ENCODE measurements at places on chromosomes 7 and 10.

GRCh38 chr10:112755446-112756234 lies 194.4 kb upstream of the TCF7L2 start:
- no peak for DNase-seq

DNA sequence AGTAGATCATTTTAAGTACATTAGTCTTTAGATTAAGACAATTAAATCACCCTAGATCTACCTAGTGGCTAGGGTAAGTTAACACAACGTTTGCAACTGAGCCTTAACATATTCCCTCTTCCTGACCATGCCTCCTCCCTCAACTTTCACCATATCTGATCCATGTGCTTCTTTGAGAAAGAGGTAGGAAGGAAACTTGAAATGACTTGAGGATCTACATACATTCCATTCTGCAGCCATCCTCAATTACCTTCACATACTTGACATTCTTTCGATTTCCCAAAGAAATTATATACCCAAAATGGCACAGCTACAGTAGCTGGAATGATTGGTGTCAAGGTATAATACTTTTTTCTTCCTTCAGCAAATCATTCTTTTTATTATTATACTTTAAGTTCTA lies 12.9 kb upstream of the SEPTIN7 start:
- DNase-seq, result no peak

DNA sequence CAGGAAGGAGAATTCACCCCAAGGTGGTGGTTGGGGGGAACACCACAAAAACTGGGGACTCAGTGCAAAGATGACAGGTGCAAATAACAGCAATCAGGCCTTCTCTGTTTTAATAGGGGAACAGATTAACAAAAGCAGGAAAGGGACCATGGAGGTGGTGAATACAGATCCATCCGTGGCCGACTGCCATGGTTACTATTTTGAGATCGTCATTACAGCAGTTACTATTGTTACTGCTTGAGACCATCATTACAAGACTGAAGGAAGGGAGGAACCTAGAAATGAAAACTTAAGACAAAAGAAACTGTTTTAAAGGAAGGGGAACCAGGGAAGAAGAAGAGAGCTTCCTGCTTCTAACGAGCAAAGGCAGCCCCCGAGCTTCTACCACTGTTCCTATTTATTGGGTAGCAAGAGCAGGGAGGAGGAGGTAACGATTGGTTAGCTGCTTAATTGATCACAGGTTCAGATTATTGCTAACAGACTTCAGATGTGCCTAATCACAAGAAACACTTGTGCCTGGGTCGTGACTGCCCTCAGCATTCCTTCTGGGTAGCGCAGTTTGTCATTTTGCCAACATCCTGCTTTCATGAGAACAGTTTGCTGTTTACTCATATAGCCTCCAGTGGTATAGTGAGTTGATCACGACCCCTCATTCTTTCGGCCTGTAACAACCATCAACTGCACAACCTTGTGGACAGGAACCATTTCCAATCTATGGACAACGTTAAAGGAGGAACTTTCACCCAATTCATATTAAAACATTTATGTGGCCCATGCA lies 216.3 kb downstream of the CHCHD3 start:
- no peak for DNase-seq

GRCh38 chr10:3193751-3194150 lies 21.2 kb upstream of the PITRM1 start:
- DNase-seq, result no peak

DNA sequence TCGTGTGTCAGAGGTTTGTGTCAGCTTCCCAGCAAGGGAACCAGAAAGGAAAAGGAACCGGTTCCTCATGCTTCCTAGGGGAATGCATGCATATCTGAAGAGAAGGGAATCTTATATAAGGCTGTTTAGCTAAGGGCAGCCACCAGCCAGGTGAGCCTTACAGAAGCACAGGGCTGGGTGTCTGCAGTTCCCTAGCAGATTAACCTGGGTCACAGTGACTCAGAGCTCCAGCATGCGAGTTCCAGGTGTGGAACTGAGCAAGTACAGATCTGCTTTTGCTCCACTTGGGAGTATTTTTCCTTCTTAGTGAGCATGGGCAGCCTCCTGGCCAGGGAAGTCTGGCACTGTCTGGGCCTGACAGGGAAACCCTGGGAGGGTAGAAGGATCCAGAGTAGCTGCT lies 957 bp upstream of the ANKRD2 start:
- no peak for DNase-seq

DNA sequence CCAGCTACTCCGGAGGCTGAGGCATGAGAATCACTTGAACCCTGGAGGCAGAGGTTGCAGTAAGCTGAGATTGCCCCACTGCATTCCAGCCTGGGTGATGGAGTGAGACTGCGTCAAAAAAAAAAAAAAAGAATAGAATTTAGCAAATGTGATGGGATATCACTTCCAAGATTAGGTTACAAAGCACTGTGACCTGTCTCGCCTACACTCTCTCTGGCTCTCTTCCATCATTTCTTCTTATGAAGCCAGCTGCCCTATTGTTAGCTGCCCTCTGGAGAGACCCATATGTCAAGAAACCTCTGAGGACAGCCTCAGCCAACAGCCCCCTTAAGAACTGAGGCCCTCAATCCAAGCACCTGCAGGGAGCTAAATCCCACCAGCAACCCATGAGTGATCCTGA lies 28.2 kb downstream of the ARHGAP21 start:
- DNase-seq, result no peak

- no peak for DNase-seq
Observed at GRCh38 chr10:43305876-43306275, 39.0 kb upstream of the RASGEF1A start.

GRCh38 chr7:88666626-88667025 lies 92.9 kb upstream of the ZNF804B start:
- no peak for DNase-seq

- no peak for DNase-seq
Observed at GRCh38 chr7:40799493-40800403, 664.9 kb downstream of the SUGCT start.

GRCh38 chr7:106504645-106505044 lies 156.3 kb downstream of the CCDC71L start:
- no peak for DNase-seq

DNA sequence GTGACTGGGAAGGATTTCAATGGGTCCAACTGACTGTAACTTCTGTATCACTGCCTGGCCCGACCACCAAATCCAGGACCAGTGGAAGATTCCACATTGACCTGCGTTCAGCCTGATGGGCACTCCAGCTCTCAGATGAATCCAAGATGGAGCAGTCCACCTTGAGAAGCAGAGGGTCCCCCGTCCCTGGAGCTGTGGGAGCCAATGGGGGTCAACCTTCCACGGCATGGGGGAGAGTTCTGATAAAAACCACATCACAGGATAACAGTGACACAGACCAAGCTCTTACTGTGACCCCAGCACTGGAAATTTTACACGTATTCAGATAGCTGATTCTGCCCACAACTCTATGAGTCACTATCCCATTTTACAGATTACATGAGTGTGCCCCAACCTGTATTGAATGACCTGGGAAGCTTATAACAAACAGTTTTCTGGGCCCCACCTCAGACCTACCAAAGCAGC lies 11.2 kb downstream of the ZCCHC24 start:
- no peak for DNase-seq

- no peak for DNase-seq
Observed at GRCh38 chr7:77680266-77680665, 16.0 kb upstream of the RSBN1L start.

DNA sequence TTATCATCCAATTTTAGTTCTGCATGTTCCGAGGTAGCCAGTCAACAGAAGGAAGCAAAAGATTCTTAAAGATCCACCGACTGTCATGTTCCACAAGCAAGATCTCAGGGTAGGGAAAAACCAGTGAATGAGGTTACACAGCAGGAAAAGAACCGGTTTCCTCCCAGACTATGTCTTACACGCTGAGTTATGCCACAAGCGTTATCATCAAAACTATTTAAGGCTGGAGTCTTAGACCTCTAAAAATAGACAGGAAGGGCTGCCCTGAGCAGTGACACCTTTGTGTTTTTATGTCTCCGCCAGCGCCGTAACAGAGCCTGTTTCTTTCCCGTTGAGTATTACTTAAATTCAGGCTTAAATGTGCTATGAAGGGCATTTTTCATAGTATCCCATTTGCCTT lies 48.3 kb downstream of the PROSER2 start:
- no peak for DNase-seq

- no peak for DNase-seq
Observed at GRCh38 chr7:42907316-42907715, 4.6 kb downstream of the C7orf25 start.

DNA sequence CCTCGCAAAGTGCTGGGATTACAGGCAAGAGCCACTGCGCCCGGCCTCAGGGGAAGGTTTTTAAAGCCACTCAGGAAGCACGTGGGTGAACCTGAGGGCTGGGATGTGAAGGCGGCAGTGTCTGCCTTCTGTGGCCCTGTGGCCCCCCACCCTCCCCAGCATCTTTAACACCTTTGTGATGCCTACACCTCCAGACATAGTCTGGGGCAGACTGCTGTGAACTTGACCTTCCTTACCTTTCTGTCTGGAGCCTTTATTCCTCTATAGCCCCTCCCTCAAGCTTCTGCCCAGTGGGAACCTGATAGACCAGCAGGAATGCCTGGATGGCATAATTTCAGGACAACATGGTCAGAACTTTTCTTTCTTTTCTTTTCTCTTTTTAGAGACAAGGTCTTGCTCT lies 550.2 kb downstream of the GALNT17 start:
- DNase-seq, result no peak

DNA sequence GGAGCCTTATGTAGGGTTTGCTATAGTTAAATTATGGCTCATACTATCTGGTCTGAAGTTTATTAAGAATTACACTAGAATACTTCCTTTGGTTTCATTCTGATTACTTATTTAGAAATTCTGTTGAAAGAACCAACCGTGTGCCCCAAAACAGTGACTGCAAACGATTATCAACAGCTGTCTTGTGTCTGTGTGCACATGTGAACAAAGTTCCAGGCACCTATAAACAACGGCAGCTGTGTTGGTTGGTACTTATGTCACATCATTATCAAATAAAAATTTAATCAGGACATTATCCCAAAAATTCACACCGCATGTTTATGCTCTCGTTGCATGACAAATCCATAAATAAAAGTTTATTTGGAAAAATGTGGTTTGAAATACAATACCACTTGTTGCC lies 80.6 kb downstream of the USP6NL start:
- DNase-seq, result no peak

DNA sequence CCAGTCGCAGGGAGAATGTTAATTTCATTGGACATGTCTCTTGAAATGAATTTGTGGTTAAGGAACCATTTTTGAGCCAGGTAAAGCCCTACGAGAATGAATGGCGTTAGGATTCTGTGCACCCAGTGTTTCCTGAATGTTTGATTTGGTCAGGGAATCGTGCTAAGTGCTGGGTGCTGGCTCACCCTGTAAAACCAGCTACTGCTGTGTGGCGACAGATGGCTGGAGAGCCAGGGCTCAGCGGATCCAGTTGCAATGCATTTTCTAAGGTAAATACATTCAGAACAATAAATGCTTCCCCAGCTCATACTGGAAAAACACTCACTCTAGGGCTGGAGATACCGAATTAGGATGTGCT lies 355.5 kb downstream of the GLRX3 start:
- DNase-seq, result no peak

DNA sequence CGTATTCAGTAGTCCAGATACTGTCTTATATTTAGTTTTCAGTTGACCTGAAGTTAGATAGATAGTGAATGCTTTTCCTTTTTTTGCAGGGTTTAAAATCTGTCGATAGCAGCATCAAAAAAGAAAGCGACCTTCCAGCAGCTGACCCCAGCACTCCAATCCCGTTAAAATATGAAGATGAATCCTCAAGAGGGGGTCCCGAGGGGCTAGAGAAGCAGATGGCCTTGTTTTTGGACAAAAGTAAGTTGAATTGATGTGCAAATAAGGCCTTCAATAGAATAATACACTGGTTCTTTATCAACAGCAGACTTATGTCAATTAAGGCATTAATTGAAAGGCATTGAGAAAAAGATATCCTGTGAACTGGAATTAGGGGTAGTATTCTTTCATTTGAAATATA lies 18.7 kb downstream of the EDRF1 start:
- DNase-seq, result no peak

DNA sequence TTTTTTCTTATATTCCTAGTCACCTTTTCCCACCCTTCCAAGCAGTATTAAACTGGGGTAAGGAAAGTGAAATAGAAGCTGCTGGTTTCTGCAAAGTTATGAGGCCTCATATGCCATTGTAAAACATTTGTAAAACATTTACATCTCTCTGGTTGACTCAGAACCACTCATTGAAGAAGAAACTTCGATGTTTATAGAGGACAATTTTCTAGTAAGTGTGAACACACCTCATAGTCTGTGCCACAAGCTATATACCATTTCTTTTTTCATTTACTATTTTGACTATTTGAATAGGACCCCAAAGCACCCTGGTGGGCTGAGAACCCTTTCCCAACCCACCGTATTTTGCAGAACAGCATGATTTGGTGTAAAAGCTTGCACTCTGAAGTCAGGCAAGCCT lies 12.9 kb upstream of the ITGB1 start:
- DNase-seq, result no peak

DNA sequence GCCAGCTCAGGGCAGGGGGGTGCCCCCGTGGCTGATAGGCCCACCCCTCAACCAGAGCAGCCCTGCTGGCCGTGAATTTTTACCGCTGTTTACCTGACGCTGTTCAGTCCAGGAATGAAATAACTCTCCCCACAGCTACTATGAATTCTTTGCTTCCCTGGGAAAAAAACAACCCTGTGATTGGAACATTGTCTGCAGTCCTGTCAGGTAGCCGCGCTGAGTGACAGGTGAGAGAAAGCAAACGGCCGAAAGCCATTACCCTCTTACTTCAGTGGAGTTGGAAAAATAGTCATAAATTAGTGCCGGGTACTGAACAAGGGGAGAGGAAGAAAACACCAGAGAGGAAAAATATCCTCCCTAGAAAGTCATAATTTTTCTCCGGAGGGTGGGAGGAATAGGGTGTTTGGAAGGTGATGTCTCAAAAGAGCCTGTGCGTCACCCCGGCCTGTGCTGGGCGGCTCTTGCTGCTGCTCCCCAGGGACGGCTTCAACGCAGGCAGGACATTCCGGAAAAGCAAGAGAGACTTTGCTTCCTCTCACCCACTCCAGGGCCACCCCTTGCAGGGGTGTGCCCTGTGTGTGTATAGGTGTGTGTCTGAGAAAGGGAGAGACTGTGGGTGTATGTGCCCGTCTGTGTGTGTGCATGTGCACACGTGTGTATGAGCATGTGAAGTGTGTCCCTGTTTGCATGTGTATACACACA lies 69.0 kb downstream of the CDH23 start:
- no peak for DNase-seq

- no peak for DNase-seq
Observed at GRCh38 chr10:110138197-110138812, 69.1 kb upstream of the MXI1 start.

DNA sequence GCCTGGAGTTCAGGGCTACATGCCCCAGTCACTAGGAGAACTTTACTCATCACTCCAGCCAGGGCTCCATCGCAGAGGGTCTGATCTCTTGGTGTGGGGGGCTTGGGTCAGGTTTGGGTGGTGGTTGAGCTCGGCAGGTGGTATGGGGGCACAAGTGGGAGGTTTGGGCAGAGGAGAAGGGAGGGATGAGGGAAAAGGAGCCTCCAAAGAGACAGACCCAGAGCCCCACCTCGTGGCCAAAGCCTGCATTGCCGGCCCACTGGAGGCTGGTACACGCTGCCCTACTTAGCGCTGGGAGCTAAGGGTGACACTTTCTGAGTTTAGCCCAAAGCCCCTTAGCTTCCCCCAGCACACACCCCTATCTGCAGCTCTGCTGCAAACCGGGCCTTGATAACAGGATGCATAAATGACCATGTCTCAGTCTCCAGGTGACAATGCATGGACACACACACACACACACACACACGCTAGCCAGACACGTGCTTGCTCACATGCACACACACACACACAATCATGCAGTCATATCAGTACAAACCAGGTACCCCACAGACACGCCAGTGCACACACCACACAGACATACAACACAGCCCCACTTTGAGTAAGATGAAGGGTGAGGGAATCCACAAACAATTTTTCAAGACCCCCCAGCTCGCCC lies 14.7 kb downstream of the LZTS2 start:
- peak; percentile 84 for DNase-seq
